ENCODE measurements at places on chromosomes 13 and 19.

DNA sequence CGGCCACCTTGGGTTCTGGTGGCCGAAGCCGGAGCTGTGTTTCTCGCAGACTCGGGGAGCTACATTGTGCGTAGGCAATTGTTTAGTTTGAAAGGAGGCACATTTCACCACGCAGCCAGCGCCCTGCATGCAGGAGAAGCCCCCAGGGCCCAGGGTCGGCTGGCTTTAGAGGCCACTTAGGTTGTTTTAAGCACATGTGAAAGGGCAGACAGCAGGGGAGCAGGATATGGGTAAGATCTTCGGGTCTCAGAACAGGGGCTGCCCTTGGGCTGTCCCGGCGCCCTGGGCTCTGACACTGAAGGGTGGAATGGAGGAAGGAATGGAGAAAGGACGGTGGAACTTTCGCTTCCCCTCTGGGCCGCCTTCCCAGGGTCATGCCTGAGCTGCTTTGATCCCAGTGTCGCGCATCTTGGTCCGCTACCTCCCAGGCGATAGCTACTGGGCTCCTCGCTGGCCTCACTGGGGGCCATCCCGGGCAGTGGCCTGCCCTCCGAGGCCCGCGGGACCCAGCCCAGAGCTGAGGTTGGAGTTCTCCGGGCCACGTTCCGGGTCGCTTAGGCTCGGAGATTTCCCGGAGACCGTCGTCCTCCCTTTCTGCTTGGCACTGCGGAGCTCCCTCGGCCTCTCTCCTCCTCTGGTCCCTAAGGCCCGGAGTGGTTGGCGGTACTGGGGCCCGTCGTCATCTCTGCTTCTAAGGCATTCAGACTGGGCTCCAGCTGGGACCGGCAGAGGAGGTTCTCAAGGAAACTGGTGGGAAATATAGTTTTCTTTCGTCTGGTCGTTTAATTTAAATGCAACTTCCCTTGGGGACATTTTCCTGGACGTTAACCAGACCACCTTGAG lies 4.3 kb upstream of the POU4F1 start:
- no peak for DNase-seq

DNA sequence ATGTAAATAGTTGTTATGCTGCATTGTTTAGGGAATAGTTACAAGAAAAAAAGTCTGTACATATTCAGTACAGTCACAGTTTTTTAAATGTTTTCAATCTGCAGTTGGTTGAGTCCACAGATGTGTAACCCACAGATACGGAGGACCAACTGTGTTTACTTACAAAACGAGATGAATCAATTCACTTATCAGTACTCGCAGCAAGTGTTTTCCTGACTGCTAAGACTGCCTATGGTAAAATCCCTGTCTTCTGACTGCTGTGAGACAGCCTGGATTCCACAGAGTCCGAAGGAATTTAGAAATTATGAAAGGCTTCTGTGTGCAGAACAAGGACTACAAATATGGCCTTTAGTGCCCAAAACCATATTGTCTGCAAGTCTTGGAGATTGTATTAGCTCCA lies 45.7 kb upstream of the C1QTNF9 start:
- no peak for DNase-seq

- no peak for DNase-seq
Observed at GRCh38 chr13:42152495-42152894, 104.0 kb downstream of the DGKH start.

DNA sequence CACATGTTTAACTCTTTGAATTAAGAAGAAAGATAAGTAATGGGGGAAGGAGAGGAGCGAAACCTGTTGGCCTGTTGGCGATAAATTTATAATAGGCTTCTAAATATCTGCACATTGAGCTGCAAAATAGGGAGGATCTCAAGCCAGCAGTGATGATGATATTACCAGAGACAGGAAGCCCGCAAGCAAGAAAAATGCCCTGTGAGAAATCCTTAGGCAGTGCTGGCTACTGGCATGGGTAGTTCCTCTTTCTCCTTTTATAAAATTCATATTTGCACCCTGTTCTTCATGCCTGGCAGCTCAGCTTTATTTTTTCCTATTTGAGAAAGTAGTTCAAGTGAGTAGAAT lies 858 bp upstream of the USP12 start:
- DNase-seq: no peak

- no peak for DNase-seq
Observed at GRCh38 chr19:45889210-45889885, 3.4 kb upstream of the IRF2BP1 start.

DNA sequence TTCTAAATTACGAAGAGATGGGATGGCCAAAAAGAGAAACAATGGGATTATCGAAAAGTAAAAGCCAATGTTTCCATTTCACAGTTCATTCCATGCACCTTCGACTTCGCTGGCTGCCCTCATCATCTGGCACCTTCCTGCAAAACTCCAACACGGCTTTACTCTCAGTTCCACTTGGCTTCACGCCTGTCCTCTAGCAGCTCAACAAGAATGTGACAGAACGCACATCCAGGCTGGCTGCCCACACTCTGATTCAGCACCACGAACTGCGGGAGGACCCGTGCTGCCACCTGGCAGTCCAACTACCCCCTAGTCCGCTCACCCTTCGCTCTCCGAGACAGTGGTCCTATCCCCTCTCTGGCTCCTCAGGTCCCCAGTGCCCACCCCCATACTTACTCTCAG lies 11.7 kb downstream of the ATP7B start:
- no peak for DNase-seq

DNA sequence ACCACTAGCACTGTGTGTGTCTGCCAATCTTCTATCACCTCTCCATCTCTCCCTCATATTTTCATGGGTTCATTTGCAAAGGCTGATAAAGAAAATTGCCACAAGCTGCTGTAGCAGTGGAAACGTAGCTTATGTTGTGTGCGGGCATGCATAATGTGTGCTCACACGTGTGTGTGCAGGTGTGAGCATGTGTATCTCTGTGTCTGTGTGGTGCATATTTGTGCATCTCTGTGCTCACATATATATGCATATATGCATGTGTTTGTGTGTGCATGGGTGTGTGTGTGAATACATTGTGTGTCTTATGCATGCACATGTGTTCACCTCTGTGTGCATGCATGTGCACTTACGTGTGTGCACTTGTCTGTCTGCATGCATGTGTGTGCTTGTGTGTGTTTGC lies 181.8 kb upstream of the UBL3 start:
- DNase-seq: no peak

GRCh38 chr13:43802511-43802910 lies 15.7 kb upstream of the ENOX1 start:
- no peak for DNase-seq

GRCh38 chr19:35474104-35474503 lies 16.2 kb downstream of the KRTDAP start:
- no peak for DNase-seq

DNA sequence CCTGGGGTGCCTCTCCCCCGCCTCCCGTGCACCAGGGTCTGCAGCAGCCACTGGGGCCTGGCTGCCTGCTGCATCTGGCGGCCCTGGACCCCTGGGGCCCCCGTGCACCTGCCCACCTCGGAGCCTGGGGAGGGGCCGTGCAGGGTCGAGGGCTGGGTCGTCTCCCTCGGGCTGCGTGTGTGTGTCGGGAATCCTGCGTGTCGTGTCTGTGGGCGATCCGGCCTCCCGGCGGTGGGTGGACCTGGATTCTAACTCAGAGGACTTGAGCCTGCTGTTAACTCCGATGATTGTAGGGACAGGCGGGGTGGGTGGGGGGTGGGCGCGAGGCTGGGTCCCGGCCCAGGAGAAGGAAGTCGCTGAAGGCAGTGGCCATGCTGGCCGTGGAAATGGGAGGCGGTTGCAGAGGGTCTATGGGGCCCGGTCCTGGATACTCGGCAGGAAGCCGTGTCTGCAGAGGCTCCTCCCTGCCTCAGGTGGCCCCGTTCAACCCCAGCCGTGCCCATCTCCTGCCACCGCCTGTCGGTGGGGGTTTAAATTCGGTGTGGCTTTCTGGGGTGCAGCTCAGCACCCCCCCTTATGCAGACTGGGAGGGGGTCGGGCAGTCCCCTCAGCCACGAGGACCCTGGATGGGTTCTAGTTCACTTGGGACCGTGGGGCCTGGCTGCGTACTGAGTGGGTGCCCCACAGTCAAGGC lies 9.4 kb upstream of the WDR18 start:
- no peak for DNase-seq

DNA sequence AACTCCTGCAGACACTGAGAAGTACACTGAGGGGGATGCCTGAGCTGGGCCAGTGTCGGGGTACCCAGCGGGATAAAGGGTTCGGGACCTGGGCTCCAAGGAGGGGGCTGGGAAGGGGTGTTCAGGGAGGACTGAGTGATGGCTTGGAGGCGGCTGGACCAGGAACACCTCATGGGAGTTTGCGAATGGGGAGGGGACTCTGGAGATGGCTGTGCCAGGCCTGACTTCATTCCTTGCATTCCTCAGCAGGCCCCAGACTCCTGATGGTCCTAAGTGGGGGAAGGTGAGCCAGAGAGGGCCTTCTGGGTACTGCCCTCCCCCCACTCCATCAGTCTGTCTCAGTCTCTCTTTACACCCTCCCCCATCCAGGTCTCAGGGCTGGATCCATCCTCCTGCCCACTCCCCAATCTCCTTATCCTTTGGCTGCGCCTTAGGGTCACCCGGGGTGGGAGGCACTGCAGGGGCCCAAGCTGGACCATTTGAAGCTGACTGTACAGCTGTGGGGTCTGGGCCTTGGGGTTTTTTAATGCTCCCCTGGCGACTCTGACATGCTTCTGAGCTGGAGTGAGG lies 13.8 kb downstream of the PAK4 start:
- DNase-seq: no peak

GRCh38 chr19:44718441-44719261 lies 19.7 kb downstream of the CEACAM16 start:
- no peak for DNase-seq

DNA sequence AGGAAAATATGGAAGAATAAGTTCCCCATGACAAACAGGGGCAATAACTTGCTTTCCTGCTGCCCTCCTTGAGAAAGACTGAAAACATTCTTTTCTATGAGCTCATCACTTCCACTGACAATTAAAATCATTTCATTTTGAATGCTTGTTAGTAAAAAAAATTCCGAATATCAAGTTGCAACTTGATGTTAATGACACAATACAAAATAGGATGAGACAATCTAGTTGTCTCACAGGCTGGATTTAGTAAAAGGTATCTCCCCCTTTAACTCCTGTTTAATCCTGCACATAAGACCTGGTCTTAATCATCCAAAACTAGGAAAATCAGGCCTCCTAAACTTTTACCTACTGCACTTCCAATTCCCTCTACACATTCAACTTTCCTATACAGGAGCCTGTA lies 24.7 kb downstream of the IRS2 start:
- no peak for DNase-seq

- peak; percentile 66 for DNase-seq
Observed at GRCh38 chr13:44259045-44260027, 114.3 kb upstream of the SERP2 start.

- DNase-seq: peak; percentile 20
Observed at GRCh38 chr13:50365408-50366391, 350.5 kb downstream of the KCNRG start.

- no peak for DNase-seq
Observed at GRCh38 chr19:4639531-4640246, 373 bp downstream of the TNFAIP8L1 start.

DNA sequence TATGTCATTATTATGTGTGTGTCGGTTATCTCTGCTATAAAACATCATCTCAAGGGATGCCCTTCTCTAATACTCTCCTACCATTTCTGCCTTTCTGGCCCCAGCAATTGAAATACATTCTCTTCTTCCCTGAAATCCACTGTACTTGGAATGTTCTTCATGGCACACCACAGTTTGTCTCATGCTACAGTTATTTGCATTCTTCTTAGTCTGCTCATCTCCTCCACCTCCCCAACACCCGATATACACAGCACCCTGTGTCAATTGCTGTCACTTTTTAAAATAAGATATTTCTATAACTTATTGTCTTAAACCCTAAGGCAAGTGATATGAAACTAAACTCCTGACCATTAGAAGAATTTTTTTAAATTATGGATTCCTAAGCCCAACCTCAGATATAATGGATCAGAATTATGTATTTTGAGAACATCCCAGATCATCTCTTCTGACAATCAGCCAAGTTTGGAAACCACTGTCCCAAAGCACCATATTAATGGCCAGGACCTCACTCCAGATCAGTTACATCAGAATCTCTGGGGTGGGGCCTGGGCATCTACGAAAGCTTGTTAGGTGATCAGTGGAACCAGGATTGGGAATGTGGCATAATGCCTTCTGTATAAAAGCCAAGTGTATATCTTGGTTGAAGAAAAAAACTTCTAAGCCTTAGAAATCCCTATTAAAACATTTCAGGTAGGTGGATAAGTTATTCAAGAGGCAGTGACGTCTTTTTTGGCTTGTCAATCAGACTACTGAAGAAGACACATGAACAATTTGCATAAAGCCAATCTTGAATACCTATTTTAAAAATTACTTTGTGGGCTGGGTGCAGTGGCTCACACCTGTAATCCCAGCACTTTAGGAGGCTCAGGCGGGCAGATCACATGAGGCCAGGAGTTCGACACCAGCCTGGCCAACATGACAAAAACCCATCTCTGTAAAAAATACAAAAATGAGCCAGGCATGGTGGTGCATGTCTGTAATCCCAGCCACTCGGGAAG lies 30.0 kb upstream of the KBTBD7 start:
- DNase-seq: no peak

DNA sequence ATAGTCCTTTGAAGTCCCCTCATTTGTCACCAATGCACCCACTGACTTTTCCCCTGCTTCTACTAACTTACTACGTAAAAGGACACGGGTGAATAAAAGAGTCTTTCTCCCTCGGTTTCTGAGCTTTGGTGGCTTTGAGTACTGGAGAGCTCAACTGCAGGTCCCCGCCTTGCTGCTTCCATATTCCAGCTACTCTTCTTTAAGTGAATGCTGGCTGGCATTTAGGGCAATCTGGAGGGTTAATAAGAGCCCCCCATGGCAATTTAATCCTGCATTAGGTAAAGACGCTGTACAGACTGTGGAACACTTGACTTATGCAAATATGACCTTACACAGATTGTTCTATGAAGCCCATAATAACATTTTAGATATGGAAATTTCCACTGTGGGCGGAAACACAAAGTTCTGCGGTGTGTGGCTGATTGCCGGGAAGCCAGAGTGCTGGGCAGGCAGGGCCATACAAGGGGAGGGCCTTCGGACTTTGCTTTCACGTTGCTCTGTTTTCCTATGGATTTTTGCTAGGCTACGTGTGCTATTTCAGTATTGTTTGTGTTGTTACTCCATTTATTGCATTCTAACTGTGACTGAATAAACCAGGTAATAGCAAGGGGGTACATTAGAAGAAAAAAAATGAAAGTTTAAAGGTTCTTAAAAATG lies 97.5 kb downstream of the SLC10A2 start:
- no peak for DNase-seq

DNA sequence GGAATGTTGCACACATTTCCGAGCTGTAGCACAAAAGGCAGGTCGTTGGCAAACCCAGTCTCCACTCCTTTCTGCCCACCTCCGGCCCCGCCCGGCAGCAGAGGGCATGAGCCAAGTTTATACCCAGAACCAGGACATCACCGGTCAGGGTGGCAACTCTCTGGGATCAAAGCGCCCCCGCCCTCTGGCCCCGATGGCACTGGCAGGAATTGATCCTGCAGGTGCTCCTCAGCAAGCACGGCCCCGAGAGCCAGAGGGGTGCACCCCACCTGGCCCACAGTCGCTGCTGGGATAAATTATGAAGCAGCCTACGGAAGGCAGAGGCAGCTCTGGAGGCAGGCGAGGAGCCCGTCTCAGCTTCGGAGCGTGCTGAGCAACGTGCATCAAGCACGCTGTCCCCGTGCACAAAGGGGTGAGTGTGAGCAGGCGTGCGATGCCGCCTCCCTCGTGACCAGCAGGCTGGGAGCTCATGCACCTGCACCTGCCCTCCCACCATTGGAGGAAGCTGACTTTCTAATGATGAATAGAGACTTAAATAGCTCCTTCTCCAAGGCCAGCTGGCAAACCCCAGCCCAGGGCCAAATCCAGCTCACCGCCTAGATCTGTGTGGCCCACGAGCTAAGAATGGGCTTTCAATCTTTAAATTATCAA lies 25.7 kb downstream of the SHC2 start:
- DNase-seq: no peak

Measured in activated T-cell treated with anti-CD3 and anti-CD28 coated beads for 48 hours (primary cell).